CD14-positive monocyte (primary cell): ENCODE measurements at places on chromosomes 16 and 17. TPM values are rescaled to one million over a fixed set of nuclear protein-coding genes. Genes with fewer than 3 reads are reported as not detected.

The CCDC144A gene
- polyA plus RNA-seq = not detected

The RNF167 gene
- 17.2 TPM for polyA plus RNA-seq

The WNT3 gene
- 0.01 TPM in 1 of 2 replicates, not detected in the other for polyA plus RNA-seq

The LGALS9B gene
- polyA plus RNA-seq = not detected

The MPP2 gene
- not detected for polyA plus RNA-seq

The CLEC3A gene
- not detected for polyA plus RNA-seq
